Thoracic aorta (tissue), 2 donors: ENCODE measurements at places on chromosomes 11 and 22. TPM values are rescaled to one million over a fixed set of nuclear protein-coding genes. Genes with fewer than 3 reads are reported as not detected.

DMC1 gene
- total RNA-seq, result not detected

- H3K4me3 ChIP-seq, result peak overlapping the region; percentile 80
- peaks cover 3% of the 10 kb centered on the region for H3K4me1 ChIP-seq
- DNase-seq, result no peak
- H3K27ac ChIP-seq, result peak overlapping the region; percentile 71
- H3K36me3 ChIP-seq, result no peaks in the 10 kb centered on the region
These were observed 557 bp downstream of the PACSIN2 start for GRCh38 chr22:43014316-43014868.

ATP5MG gene
- total RNA-seq, result 21.1 TPM

SCUBE1 gene
- total RNA-seq, result 6.0 TPM

LRRC74B gene
- not detected for total RNA-seq

- no peaks in the 10 kb centered on the region for H3K4me1 ChIP-seq
- DNase-seq, result no peak
- no peak overlapping the region for H3K27ac ChIP-seq
- H3K4me3 ChIP-seq, result no peak overlapping the region
These were observed 68.9 kb downstream of the BMAL1 start for GRCh38 chr11:13346470-13346869.

DNA sequence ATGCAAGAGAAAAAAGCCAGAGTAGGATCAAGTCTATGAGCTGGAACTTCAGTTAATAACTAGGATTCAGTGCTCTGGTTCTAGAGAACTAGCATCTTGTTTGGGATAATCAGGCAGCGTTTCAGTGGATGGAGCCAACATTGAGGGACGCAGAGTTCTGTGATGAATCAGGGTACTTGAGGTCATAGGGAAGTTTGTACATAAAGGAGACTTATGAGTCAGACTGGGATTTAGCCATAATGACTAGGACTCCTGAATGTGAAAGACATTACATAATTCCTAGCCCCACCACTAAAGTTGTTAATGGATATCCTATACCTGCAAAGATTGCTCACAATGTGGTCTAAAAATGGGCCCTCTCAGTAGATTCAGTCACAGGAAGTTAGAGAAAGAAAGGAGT, 6.8 kb downstream of the SLN start:
- no peaks in the 10 kb centered on the region for H3K4me1 ChIP-seq
- no peaks in the 10 kb centered on the region for H3K36me3 ChIP-seq
- DNase-seq, result no peak
- H3K27ac ChIP-seq, result no peak overlapping the region

IFITM1 gene
- total RNA-seq, result 220 TPM
